T-helper 2 cell treated with Interferon-gamma antibody and Interleukin-4, amounts not matched to agents 5 μg/mL and 100 μg/mL, for 36 hours (primary cell): ENCODE measurements at places on chromosomes 16 and 17.

DNA sequence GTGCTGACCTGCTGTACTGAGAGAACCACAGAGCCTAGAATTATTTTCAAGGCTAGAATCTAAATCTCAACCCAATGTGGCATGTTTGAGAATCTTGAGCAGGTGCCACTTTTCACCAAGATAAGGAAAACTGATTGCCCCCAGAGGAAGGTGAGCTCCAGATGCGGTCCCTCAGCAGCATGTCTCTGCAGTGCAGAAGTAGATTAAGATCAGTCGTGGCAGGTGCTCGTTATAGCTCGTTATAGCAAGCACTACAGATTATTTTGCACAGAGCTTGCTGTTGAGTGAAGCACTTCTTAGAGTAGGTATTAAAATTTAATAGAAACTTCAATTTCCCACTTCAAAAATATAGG lies 176.0 kb downstream of the AATF start:
- DNase-seq: no peak

- no peak for DNase-seq
These were observed 138.2 kb upstream of the COX10 start for GRCh38 chr17:13931111-13931526.

DNA sequence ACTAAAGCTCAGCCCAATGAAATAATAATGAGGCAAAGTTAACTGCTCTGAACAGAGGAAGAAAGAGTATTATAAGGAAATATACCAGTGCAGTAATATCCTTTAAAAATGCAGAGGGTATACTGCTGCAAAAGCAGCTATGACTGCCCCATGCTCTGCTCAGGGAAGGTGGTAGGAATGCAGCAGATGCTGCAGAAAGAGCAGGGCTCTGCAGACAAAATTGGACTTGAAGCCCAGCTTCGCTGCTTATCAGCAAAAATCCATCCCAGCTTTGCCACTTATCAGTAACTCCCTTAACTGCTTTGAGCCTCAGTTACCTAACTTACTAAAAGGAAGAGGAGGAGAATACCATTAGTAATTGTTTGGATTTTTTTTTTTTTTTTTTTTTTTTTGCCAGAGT lies 533.8 kb upstream of the CDH5 start:
- DNase-seq: no peak

- DNase-seq: no peak
These were observed 153.0 kb upstream of the RBL2 start for GRCh38 chr16:53281280-53281679.

- no peak for DNase-seq
These were observed 12.7 kb downstream of the HIC1 start for GRCh38 chr17:2067608-2068024.
